ENCODE measurements at places on chromosomes 1 and 21.

- DNase-seq, result no peak
Observed at GRCh38 chr1:94209425-94209824, 28.0 kb downstream of the ARHGAP29 start.

DNA sequence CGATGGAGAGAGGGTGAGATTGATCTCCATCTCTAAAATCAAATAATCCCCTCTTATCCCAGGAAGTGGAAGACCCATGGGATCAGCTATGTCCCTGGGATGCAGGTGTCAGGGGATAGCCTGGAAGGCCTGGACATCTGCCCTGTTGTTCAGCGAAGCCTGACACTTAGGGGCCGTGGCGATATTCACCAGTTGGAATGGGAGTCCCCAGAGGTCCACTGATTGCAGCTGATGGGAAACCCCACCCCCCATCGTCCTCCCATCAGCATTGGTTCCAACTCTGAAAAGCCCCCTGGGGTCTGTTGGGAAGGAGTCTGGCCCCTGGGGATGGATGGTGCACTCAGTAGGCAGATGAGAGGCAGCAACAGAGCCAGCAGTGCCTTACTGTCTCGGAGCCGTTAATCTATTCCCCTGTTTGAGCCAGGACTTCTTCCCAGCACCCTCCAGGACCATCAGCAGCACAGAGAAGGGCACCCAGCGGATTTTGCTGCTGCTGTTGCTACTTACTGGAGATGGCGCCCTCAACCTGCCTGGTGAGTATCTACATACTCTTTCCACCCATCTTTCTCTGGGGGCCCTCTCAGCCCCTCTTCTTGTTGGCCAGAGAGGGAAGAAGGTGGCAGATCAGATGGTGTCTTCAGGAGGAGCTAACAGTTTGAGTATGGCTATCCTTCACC lies 13.4 kb downstream of the CATSPER4 start:
- DNase-seq, result no peak

DNA sequence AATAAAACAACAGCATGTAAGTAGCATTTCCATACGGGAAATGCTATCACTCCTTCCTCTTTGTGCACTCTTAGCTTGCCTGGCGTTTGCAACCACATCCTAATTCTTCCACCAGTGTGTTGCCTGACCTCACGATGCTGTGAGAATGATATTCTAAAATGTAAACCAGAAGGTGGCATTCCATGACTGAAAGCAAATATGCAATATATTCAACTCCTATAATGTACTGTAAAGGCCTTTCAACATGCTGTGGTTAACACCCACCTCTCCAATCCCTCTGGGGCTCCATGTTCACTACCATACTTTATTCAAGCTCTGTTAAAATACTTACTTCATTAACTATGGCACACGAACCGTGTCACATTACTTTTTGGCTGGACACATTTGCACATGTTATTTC lies 420.6 kb upstream of the DEPDC1 start:
- DNase-seq, result no peak

- no peak for DNase-seq
Observed at GRCh38 chr1:23910553-23911246, 2.5 kb downstream of the CNR2 start.

DNA sequence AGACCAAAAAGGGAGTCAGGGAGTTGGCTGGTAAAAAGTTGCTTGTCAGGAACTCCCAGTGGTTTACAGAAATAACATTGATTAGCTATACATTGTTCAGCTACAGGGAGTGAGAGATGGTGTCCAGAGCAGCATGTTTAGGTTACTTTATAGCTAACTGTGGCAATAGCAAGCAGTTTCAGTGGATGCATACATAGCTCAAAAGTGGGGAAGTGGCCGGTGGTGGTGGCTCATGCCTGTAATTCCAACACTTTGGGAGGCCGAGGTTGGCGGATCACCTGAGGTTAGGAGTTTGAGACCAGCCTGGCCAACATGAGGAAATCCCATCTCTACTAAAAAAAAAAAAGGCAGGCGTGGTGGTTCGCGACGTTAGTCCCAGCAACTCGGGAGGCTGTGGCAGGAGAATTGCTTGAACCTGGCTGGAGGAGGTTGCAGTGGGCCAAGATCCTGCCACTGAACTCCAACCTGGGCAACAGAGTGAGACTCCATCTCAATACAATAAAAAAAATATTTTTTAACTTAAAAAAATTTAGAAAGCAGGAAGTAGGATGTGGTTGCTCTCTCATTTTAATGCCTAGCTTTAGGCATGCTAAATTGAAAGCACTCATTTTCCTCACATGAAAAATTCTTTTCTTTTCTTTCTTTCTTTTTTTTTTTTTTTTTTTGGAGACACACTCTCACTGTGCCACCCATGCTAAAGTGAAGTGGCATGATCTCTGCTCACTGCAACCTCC lies 109.7 kb downstream of the PPIAL4G start:
- no peak for DNase-seq

DNA sequence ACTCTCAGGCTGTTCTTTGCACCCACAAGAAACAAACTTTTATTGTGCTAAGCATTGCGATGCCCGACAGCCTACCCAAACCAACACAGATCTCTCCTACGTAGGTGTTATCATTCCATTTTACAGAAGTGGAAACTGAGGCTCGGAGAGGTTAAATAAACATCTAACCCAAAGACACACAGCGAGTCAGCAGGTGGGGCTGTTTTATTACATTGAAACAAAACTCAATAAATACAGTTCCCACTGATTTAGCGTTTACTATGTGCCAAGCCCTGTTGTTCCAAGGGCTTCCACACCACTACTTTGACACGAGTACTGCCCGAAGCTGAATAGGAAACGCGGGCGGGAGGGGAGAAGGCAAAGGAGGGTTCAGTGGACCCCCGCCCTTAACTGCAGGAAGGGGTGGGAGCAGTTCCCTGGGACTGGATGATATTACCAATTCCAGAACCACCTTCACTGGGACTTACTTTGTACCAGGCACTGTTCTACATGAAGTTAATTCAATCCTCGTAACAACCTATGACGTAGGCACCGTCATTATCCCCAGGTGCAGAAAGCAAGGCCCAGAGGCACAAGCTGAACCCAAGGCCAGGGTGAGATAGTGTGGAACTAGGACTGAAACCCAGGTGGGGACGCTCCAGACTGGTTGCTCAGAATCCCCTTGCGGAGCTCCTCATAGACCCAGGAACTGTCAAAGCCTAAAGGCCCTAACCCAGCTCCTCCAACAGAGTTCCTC lies 19.3 kb upstream of the ALDH4A1 start:
- no peak for DNase-seq

GRCh38 chr1:50275566-50275965 lies 147.7 kb downstream of the DMRTA2 start:
- DNase-seq, result no peak

DNA sequence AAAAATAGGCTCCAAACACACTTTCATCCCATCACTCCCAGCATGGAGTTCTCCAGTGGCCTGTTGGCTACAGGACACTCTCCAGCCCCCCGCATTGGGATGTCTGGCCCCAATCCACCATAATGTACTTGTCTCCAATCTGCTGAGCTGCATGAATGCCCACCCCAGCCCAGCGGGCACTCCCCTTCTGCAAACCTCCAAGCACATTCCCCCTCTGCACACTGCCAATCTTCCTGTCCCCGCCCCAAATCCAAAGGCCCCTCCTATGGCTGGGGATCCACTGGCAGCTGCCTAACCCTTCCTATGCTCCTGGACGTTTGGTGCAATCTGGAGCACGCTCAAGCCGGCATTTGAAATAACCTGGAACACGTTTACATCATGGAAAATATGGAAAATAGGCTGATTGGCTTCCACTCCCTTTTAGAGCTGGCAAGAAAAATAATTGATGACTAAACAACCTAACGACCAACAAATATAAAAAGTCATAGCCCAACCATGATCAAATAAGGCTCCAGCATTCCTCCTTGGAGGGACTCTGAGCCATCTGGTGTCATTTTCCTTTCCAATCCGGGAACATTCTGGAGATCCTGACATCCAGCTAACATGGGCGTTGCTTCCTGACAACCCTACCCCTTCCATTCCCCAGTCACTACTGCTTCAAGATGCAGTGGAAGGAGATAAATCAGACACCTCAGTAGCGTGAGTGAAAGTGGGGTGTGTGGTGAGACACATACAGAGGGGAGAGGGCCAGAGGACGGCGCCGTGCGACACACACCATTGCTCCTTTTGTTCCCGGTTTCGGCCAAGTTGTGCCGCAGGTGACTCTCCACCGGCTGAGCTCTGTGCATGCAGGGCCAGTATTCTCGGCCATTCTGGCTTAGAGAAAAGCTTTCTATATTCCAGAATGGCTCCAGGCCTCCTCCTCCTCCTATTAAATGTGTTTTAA lies 41.6 kb downstream of the PDE9A start:
- DNase-seq, result no peak

- no peak for DNase-seq
Observed at GRCh38 chr1:187877220-187877619, 1048.5 kb downstream of the PLA2G4A start.

DNA sequence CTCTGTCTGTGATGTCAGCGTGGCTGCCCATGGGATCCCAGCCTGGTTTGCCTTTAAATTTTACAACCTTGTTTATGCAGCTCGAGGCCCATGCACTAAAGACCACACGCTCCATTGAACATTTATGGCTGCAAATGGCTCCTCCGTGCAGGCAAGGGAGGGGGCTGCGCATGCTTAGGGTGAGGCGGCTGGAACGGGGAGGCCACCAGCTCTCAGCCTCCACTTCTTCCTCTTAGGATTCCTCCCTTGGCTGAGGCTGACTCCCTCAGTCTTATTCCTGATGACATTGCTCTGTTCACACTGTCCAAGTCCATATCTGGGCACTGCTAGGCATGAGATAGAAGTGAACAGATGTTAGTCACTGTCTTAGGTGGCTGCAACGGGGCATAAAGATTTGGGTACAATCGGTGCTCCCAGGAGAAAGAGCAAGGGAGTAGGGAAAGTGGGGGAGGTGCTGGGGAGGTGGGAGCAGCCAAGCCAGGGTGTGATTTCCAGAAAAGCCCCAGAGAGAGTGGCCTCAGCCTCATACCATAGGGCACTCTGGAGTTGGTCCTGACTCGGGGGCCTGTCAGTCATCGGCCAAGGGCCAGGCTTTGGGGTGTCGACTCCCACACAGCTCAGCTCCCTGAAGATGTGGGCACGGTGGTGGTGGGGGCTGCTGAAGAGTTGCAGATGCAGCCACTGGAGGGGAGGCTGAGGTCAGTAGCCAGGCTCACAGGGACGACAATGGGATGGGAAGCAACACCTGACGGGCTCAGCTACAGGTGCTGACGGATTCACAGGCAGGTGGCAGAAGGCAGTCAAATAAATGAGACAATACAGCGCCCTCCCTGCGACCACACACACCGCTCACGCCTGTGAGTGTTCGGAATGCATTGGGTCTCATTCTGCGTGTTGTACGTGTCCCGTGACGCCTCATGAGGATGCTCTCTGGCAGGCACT lies 37.3 kb upstream of the ACTL8 start:
- DNase-seq, result no peak

DNA sequence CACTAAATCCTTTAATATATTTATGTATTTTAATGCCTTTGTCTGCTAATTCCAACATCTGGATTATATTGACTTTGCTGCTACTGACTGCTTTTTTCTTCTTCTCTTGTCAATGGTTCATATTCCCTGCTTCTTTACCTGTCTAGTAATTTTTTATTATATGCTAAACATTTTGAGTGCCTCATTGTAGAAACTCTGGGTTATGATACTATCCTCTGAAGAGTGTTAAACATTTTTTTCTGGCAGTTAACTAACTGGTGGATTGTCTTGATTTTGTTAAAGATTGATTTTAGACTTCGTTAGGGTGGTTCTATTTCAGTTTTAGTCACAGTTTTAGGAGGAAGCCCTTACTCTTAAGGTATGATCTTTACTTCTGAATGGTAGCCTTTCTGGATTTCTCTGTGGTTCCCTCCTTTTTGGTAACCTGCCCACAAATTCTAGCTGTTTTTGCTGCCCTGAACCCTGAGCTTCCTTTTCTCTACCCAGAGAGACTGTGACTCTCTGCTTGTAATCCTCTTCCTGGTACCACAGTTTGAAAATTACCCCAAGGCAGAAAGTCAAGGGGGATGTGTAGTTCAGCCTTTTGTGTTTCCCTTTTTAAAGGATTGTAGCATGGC lies 81.9 kb downstream of the DHRS3 start:
- no peak for DNase-seq

GRCh38 chr1:230759369-230760065 lies 12.3 kb downstream of the CAPN9 start:
- no peak for DNase-seq

DNA sequence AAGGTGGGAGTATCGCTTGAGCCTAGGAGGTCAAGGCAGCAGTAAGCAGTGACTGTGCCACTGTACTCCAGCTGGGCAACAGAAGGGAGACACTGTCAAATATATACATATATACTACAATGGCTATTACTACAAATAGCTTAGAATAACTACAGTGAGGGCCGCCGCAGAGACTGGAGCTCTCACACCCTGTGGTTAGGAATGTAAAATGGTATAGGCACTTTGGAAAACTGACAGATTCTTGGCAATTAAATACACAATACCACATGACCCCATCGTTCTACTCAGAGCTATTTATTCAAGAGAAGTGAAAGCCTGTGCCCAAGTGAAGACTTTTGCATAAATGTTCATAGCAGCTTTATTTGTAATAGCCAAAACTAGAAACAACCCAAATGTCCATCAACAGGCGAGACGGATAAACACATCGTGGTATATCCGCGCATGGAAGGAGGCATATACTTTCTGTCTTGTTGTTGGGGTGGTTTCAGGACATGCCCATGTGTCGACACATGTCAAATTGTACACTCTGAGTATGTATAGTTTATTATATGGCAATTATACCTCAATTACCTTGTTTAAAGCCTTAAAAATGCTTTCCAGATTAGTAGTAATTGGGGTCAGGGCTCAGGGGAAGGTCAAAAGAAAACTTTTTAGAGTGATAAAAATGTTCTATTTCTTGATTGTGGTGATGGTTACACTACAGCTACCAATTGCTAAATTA lies 123.4 kb downstream of the RIPK4 start:
- no peak for DNase-seq

GRCh38 chr1:204367956-204368355 lies 8.2 kb upstream of the PLEKHA6 start:
- no peak for DNase-seq

GRCh38 chr1:16237343-16237830 lies 404 bp upstream of the CPLANE2 start:
- no peak for DNase-seq

DNA sequence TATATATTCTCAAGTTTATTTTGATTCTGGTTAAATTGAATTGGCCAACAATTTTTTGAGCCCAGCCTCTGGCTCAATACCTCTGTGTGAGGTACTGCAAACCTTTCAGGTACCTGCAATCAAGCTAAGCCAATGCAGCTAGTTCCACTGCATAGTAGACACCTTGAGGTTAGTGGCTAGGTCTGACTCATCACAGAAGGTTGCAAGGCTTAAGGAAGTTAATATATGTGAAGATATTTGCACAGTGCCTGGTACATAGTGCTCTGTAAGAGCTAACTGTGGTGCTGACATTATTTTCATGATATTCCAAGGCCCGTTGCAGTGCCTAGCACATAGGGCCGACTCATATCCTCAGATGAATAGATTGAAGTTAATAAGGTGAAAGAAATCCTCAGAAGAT lies 330.5 kb upstream of the KAZN start:
- DNase-seq, result no peak
